ENCODE measurements at places on chromosomes 1 and 21. TPM values are rescaled to one million over a fixed set of nuclear protein-coding genes. Genes with fewer than 3 reads are reported as not detected.

DNA sequence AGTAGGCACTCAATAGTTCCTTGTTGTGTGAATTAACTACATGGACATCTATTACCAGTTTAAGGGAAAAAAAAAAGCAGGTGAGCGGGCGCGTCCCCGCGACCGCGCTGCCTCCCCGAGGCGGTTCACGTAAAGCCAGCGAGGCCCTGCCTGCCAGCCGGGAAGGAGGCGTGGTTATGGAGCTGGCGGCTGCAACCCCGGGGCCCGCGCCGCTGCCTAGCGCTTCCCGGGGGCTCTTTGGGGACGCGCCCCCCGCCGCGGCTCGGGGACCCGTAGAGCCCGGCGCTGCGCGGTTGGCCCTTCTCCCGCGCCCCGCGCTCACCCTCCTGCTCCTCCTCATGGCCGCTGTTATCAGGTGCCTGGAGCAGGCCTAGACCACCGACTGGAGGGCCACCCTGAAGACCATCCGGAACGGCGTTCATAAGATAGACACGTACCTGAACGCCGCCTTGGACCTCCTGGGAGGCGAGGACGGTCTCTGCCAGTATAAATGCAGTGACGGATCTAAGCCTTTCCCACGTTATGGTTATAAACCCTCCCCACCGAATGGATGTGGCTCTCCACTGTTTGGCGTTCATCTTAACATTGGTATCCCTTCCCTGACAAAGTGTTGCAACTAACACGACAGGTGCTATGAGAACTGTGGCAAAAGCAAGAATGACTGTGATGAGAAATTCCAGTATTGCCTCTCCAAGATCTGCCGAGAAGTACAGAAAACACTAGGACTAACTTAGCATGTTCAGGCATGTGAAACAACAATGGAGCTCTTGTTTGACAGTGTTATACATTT lies 2.6 kb upstream of the CC2D1B start:
- DNase-seq, result peak; percentile 73

KAZN gene
- 15.8 TPM for total RNA-seq

DNA sequence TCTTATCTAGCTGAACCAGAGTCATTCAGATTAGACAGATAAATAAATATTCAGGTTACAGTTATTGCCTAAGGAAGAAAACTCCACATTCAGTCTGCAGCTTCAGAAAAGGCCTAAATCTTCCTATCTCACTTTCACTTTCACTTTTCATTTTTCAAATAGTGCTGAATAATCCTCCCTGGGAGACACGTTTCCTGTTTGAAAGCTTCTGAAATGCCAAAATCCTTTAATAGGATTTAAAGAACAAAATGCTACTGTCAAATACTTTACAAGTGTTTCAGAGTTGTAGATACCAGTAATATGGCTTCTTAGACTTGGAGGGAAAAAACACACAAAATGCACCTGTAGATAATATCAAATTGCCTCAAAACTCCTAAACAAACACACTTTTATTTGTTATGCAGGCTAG lies 3.9 kb downstream of the PSMB2 start:
- DNase-seq, result no peak

S100B gene
- total RNA-seq, result 2.2 TPM

DNA sequence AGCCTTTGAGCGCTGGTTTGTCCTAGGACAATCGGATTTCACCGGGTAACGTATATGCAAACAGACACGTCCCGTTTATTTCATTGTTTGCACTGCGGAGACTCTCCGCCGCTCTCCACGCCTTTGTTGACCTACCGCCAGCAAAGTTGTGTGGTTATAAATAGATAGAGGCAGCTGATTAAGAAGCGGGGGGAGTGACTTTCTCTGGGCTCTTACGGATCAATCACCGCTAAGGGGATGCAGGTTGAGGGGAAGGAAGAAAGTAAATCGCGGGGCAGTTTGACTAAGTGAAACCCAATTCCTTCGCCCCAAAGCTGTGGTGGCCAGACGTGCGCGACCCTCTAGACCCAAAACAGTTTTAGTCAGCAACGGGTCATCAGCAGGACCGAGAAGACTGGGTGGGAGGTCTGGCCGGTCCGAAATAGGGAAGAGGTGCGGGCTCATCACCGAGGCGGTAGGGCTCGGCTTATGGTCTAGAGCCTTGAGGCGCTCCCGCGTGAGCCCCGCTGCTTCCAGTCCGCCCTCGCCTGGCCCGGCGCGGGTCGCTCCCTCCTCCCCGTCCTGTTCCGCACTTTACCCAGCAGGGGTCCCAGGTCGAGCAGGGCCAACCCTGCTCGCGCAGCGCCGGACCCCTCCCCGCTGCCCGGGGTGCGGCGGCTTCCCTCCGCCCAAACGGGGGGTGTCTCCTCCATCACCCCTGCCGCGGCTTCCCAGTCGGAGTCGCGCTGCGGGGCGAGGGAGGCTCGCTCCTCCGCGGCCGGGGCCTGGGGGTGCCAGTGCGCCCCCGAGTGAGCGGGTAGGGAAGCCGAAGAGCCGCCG lies 120.8 kb upstream of the RRP15 start:
- DNase-seq, result peak; percentile 37

ARID4B gene
- 40.5 TPM for total RNA-seq

- DNase-seq, result no peak
Observed at GRCh38 chr1:23505851-23506250, 21.9 kb upstream of the ASAP3 start.

DNA sequence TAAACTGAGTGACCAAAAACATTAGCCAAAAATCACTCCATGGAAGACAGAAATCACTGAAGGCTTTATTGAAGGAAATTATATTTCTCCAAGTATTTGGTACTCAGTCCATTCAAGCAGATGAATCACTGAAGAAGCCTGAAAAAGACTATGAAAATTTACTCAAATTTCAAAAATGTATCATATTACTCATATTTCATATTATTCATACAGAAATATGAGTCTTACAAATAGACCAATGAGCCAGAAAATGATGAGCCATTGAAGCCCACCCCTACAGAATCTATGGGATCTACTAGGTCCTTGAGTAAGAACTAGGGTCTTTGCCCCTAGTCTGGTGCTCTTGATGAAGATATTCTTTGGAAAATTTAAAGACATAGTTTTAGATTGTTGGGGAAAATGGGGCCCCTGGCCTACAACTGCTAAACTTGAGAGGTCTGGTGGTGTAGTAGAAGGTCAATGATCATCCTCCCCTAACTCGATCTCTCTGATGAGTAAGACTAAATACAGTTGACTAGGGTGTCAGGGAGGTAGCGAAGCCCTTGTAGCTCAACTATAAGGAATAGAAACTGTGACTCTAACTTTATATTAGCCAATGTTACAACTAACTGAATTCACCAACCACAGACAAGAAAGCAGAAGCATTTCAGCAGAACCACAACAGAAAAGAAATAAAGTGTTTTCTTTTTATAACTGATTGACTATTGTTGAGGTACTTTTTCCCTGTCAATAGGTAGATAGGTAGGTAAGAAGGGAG lies 81.0 kb downstream of the NOTCH2 start:
- no peak for DNase-seq

- peak; percentile 6 for DNase-seq
Observed at GRCh38 chr1:152777510-152778137, 2.7 kb downstream of the LCE1F start.

DNA sequence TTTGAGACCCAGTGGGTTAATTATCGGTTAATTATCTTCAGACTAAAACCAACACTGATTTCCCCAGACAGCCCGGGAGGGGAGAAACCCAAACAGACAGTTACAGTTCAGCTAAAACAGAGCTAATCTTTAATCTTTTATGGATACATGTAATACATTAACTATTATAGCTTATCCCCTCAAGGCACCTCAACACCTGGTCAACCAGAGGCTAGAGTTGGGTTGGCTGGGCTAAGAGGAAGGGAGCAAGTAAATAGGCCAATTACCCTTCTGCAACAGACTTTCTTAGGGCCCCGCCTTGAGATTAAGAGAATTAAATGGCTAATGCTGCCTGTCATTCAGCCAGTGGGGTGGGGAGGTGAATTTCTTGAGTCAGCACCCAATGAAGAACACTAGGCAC lies 6.6 kb upstream of the MED18 start:
- DNase-seq, result peak; percentile 39

GRCh38 chr1:21854751-21855131 lies 42.7 kb downstream of the LDLRAD2 start:
- no peak for DNase-seq

GRCh38 chr1:7805460-7805859 lies 21.4 kb downstream of the PER3 start:
- DNase-seq, result no peak

- DNase-seq, result peak; percentile 33
Observed at GRCh38 chr1:190479516-190479915, 1.9 kb upstream of the BRINP3 start.

POU3F1 gene
- total RNA-seq, result not detected

- DNase-seq, result no peak
Observed at GRCh38 chr1:6657138-6657537, 32.5 kb downstream of the THAP3 start.

DNA sequence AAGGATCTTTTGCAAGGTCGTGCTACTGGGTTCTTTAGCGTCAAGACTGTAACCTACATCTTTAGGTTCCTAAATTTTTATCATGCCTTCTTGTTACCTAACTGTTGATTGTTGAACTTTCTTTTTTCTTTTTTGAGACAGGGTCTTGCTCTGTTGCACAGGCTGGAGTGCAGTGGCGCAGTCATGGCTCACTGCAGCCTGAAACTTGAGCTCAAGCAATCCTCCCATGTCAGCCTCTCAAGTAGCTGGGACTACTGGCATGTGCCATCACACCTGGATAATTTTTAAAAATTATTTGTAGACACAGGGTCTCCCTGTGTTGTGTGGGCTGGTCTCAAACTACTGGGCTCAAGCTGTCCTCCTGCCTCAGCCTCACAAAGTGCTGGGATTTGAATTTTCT lies 52.9 kb downstream of the NFIA start:
- no peak for DNase-seq

- no peak for DNase-seq
Observed at GRCh38 chr1:224251741-224252146, 68.7 kb downstream of the DEGS1 start.

DNA sequence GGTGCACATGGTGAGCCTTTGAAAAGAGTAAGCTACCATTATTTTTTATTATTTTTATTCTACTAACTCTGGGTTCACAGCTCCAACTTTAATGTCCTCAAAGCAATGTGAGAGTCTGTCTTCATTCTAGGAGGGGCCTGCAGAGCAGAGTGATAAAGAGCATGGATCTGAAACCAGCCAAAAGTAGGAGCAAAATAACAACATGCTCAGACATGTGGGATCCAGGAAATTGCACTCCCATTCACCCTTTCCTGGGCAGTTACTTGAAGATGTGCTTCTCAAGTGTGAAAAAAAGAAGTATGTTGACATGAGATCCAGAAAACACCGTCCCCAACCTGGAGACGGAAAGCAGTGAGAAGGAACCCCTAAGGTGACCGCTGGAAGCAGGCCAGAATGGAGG lies 8.7 kb upstream of the LIN28A start:
- no peak for DNase-seq

USP21 gene
- total RNA-seq, result 35.4 TPM

GRCh38 chr1:10536133-10536770 lies 61.5 kb downstream of the PEX14 start:
- no peak for DNase-seq

FCRL1 gene
- not detected for total RNA-seq

GRCh38 chr1:210653771-210654170 lies 325.1 kb downstream of the HHAT start:
- no peak for DNase-seq

GRCh38 chr1:29798699-29799566 lies 562.6 kb downstream of the PTPRU start:
- DNase-seq, result no peak

DNA sequence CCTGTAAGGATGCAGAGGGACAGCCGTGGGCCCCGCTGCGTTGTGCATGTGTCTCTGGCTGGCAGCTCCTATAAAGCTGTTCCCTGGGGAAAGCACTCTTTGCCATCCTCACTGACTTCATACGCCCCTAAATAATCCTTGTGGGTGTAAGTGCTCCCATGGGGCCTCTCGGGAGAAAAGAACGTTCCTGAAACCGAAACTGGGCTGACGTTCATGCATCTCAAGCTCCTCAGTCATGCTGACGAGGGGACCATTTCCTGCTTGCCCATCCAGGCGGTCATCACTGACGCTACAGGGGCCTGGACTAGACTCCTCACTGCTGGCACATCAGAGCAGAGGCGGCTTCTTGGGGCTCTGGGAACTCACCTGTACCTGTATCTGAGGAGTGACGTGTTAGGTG lies 73.1 kb upstream of the USP24 start:
- no peak for DNase-seq
